Amniotic stem cell (primary cell): ENCODE measurements at places on chromosomes 1 and 21.

GRCh38 chr21:26366781-26367180, 196.2 kb upstream of the APP start:
- DNase-seq = no peak

GRCh38 chr1:181097242-181097641, 8.7 kb downstream of the IER5 start:
- no peak for DNase-seq

DNA sequence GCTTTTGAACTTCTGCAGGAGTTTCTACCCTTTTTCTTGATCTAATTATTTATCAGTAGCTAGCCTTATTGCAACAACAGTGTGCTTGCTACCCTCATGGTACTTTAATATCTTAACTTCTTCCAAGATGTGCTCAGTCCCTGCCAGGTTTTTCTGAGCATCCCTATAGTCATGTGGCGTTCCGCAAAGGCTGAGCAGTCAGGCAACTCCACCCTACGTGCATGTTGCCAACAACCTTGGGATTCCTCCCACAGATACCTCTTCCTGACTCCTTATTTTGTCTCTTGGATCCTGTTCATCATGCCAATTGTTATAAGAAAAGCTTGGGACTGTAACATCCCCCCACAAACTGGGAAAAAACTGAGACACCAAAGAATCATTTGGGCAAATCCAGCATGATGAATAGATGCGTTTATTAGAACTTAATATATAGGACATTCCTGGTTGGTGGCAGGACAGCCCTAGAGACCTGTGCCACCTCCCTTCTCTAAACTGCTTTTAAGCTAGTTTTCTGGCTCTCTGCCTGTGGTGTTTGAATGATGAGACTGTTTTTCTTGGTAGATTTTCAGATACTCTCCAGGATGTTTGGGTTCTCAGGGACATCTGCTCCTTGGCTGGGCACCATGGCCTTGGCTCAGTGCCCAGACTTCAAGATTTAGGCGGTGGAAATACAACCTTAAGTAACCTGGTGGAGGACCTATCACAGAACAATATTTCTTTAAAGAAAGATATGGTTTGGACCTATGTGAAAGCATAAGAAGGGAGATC, 27.1 kb upstream of the KCTD3 start:
- no peak for DNase-seq

DNA sequence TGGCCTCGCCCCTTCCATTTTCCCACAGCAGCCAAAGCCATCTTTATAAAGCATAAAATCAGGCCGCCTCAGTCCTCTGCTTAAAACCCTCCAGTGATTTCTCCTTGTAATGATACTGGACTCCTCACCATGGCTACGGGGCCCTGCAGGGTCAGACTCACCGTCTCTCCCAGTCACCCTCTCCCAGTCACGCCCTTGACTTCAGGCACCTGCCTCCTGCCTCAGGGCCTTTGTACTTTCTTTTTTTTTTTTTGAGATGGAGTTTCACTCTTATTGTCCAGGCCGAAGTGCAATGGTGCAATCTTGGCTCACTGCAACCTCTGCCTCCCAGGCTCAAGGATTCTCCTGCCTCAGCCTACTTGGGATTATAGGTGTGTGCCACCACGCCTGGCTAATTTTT, 47.8 kb downstream of the PIK3CD start:
- DNase-seq = no peak

GRCh38 chr1:234716908-234717375, 107.0 kb upstream of the IRF2BP2 start:
- DNase-seq = no peak

DNA sequence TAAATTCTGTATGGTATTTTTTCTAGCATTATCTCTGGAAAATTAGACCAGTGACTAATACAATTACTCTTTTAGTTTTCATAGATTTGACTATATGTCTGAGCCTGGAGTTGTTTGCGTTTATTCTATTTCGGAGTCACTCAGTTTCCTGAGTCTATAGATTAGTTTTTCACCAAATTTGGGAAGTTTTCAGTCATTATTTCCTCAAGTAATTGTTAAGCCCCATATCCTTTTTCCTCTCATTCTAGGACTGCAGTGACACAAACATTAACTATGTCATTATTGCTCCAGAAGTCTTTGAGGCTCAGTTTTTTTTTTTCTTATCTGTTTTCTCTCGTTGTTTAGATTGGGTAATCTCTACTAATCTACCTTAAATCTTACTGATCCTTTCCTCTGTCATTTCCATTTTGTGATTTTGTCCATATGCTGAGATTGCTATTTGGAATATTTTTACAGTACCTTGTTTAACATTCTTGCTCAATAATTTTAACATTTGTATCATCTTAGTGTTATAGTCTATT, 886.2 kb downstream of the LTN1 start:
- no peak for DNase-seq

DNA sequence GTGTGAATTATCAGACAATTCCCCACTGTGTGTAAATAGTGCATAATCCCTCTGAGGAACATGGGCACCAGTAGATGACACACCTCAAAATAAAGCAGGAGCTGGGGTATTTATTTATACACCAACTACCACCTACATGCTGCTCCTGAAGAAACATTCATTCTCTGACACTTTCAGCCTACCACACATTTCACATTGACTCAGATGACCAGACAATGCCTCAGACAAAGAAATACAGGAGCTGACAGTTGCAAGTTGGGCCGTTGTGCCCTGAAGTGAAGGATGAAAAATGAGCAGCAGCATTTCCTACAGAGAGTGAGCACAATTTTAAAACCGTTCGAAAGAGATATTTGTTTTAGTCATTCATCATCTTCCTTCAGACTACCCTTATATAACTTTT, 63.2 kb downstream of the RGS2 start:
- DNase-seq = no peak

- no peak for DNase-seq
Observed at GRCh38 chr1:111887385-111887784, 102.1 kb downstream of the KCND3 start.

- DNase-seq = no peak
Observed at GRCh38 chr1:96487971-96488370, 233.6 kb upstream of the PTBP2 start.
